ENCODE measurements at places on chromosomes 6 and 20.

DNA sequence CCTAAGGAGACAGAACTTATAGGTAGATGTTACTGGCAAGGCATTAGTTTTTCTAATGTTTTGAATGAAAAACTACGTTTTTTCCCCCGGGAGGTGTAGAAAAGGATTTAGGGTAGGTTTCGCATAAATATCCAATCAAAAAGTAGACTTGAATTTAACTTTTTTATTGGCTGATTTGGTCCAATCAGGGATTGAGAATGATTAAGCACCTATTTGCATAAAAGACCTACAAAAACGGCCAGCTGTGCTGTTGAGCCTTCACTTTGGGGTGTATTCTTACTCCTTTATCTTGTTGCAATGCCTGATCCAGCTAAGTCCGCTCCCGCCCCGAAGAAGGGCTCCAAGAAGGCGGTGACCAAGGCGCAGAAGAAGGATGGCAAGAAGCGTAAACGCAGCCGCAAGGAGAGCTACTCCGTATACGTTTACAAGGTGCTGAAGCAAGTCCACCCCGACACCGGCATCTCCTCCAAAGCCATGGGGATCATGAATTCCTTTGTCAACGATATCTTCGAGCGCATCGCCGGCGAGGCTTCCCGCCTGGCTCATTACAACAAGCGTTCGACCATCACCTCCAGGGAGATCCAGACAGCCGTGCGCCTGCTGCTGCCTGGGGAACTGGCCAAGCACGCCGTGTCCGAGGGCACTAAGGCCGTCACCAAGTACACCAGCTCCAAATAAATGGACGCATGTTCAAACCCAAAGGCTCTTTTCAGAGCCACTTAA, 113.5 kb upstream of the BTN3A2 start:
- DNase-seq: peak; percentile 92

DNA sequence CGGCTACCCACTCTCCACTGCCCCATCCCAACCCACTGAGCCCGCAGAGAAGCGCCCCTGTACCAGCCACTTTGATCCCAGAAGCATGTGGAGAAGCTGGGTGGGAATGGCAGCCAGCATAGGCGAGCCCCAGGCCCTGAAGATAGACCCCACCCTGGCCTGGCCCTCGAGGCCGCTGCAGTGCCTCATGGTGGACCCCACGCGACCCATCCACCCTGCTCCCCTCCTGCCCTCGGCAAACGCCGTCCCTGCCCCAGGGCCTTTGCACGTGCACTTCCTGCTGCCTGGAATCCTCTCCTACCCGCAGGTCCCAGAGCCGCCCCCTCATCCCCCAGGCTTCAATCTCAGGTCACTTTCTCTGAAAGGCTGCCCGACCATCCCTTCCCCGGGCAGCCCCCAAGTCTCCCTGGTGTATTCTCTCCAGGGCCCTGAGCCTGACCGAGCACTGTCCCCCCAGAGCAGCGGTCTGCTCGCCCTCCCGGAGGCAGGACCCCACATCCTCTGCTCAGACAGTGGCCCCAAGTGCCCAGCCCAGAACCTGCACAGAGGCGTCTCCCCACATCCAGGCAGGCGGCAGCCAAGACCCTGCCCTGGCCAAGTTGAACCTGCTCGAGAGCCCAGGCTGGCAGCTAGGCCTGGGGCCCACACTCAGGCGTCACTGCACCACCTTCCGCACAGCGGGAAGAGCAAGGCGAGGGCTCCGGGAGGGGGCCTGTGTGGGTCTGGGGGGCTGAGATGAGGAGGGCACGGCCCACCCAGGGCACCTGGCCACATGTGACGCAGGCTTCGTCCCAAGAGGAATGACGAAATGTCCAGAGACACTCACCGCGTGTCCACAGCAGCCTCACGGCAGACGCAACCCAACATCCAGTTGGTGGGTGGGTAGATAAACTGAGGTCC, 14.0 kb downstream of the KCNQ2 start:
- no peak for DNase-seq

- DNase-seq: no peak
Observed at GRCh38 chr6:10407674-10408054, 7.2 kb downstream of the TFAP2A start.

GRCh38 chr6:27290065-27290849, 21.8 kb downstream of the POM121L2 start:
- peak; percentile 31 for DNase-seq

DNA sequence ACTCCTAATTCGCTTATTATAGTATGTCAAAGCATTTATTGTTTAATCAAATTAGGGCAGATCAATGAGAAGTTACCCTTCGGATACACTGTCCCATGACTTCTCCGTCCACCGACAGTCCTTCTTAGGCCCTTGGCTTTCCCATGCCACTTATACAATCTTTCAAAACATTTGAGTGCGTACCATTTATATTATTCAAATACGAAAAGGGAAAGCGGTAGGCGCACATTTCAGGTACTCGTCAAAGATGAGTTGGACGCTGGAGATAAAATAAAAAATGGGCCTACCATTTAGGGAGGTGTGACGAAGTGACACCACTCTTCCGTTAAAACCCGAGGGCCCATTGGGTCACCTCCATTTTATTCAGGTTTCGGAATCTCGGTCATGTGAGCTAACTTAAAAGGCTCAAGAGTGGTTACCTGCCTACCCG, 542 bp upstream of the AFG1L start:
- DNase-seq: no peak

DNA sequence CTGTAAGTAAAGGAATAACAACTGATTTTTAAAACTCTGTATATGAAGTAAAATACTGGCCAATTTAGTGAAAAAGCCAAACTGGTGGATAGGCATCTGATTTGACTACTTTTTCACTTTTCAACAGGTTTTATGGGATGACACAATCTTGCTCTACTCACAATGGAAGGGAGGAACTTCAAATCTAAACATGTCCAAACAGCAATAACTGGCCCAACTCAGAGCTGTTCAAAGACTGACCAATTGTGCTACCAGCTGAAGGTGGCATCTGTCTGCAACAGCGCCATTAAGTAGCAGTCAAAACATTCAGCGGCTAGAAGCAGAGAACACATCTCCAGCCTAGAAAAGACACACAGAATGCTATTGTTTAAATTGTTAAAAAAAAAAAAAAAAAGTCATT, 44.6 kb downstream of the SESN1 start:
- DNase-seq: no peak

GRCh38 chr6:13303668-13304017, 24.7 kb downstream of the TBC1D7 start:
- DNase-seq: peak; percentile 64

- DNase-seq: peak; percentile 27
Observed at GRCh38 chr6:47787620-47788497, 6.0 kb downstream of the OPN5 start.

DNA sequence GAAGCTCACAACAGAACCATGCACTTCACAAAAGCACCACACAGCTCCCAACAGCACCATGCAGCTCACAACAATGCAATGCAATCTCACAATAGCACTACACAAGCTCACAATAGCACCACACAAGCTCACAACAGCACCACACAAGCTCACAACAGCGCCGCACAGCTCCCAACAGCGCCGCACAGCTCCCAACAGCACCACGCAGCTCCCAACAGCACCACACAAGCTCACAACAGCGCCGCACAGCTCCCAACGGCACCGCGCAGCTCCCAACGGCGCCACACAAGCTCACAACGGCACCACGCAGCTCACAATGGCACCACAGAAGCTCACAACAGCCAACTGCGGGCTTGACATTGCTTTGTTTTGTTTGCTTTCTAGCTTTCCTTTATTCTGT, 198.1 kb downstream of the DLL1 start:
- DNase-seq: no peak

GRCh38 chr6:132725471-132725870, 11.6 kb upstream of the VNN1 start:
- DNase-seq: no peak

DNA sequence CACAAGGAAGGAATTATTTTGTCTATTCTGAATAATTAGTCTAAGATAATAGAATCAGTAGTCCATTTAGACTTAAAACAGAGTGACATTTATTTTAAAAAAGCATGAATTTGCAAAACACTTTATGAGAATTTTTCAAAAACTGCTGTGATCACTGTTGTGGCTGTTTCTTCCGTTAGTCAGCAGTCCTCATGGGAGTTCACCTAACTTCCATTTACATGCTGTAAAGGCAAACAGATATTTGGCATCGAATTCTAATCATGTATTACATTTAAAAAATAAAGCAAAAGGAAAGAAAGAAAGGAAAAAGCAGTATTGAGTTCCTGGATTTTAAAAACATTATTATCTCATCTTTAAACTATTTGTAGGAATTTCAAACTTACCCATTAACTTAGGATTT, 111.8 kb downstream of the MTHFD1L start:
- DNase-seq: no peak

- peak; percentile 32 for DNase-seq
Observed at GRCh38 chr20:35049776-35050352, 42.7 kb downstream of the TRPC4AP start.

- DNase-seq: peak; percentile 100
Observed at GRCh38 chr6:139402876-139403386, 28.5 kb upstream of the CITED2 start.

GRCh38 chr6:130140084-130140483, 82.7 kb downstream of the SAMD3 start:
- no peak for DNase-seq

DNA sequence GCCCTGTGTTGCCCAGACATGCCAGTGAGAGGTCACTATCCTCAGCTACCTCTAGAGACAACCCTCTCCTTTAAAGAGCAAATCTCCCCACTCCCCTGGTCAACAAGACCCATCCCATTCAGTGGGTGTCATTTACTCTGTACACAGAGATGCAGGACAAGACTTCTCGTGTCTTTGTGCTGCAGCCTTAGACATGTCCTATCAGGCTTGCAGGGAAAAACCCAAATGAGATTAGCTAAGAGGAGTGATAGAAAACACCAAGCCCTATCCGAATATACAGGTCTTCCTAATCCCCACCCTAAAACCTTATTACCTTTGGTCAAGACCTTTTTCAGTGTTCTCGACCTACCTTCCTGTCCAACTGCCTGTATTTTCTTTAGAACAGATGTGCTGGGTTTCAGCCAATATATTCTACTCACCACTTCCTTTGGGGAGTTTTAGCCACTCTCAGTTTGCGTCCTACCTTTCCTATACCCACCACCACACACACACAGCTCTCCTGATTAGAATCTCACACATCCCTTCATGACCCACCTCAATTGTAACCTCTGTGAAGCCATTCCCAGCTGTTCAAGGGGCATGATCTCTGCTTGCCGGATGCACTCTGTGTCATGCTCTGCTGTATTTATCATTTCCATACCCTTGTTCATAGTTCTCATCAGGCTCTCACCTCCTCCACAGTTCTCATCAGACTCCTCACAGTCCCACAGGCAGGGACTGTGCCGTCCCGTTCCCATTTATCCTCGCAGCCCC, 39.7 kb downstream of the TRAM2 start:
- no peak for DNase-seq

DNA sequence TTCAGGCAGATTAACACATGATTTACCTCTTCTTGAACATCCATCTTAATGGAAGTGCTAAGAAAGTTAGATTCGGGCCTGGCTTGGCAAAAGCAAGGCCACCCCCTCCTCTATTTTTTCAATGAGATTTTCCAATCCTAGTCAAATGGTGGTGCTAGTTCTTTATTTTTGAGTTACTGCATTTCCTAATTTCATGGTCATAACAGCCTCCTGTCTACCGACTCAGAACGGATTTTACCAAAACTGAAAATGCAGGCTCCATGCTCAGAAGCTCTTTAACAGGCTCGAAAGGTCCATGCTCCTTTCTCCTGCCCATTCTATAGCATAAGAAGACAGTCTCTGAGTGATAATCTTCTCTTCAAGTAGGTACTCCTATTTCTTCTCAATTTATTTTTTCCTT, 117.2 kb upstream of the ESR1 start:
- no peak for DNase-seq

GRCh38 chr20:23279836-23280235, 70.8 kb upstream of the NXT1 start:
- DNase-seq: no peak

- no peak for DNase-seq
Observed at GRCh38 chr6:162178666-162179065, 548.9 kb downstream of the PRKN start.

DNA sequence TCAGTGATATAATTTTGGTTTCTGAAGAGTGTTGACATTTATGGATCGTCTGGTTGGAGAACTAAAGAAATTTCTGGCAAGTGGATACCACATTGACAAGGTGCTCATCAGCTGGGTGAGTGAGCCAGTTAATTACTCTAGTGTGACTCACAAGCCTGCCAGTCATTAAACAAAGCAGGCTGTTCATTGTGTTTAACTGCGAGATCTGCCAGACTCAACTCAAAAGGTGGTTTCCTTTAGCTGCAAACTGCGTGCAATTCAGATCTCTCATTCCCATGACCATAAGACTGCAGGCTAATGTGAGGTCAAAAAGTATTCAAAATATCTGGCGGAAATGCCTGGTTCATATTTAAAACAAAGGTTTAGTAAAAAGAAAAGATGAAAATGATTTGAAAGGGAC, 32.5 kb upstream of the IYD start:
- DNase-seq: peak; percentile 90

DNA sequence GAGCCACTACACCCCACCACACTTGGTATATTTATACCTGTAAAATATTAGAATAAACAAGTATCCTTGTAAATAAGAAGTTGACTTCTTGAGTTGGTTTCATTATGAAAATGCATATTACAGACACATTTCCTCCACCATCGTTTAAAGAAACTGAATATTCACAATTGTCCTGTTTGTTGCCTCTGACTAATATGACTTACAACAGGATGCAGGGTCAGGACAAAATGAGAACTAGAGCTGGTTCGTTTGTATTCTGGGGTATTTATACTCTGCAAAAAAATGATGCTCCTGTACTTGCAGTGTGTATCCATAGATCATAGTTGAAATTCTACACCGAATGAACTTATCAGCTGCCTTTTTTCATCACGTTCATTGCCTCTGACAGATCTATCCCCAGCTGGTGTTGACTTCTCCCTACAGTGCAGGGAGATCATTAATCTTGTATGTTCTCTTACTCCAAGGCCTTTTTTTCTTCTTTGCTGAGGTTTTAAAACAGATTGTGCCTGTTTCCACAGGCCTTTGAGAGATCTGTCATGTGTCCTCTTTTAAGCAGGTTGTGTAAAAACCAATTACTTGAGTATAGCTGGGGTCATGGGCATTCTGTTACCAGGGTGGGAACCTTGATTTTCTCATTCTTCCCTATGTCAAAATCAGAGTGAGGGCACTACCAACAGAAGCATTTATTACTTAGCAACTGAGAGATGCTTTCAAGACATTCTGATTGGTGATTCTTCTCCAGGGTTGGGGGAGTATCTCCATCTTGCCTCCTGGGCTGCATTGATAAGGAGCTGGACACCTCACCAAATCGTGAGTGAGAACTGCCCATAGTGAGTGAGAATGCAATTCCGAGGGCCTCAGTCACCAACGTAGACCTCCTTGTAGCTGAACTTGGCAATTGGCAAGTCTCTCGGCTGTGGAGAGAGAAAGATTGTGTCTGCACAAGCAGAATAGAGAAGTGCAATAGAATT, 78.8 kb upstream of the CD83 start:
- DNase-seq: peak; percentile 85

GRCh38 chr6:37006793-37007339, 1.4 kb downstream of the FGD2 start:
- DNase-seq: peak; percentile 37

GRCh38 chr6:3561725-3562124, 104.9 kb upstream of the SLC22A23 start:
- DNase-seq: no peak

- DNase-seq: no peak
Observed at GRCh38 chr20:9019833-9020232, 49.1 kb upstream of the PLCB4 start.

Data from astrocyte (in vitro differentiated cells and primary cell).